Activated CD8-positive, alpha-beta memory T cell treated with anti-CD3 and anti-CD28 coated beads for 24 hours (primary cell): ENCODE measurements at places on chromosomes 4 and X.

DNA sequence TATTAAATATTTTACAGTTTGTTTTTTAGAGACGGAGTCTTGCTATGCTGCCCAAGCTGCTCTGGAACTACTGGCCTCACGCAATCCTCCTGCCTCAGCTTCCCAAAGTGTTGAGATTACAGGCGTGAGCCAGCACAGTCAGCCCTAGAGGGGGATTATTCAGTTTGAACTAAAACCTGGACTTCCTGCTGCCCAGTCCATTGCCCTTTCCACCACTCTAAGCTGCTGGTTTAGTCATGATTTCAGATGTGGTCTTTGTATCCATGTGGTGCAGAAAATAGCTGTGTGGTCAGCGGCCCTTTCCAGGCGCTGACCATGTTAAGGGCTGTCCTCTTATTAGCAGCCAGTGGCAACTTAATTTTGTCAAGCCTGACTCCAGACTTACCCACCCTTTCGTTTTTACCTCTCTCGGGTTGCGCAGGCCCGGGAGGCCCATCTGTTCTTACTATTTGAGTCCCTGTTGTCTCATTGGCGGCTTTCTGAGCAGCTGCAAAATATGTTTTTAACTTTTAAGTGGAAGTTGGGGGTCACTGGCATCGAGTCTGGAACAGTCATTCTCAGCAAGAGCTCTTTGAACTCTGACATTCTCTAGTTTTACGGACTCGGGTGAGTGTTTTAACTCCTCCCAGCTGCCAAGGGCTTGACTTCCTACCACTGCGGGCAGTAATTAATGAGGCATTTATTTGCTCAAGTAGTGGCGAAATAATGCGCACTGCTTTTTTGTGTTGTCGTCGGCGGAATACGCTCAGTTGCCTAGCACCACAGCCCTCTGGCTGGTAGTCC is 773 bp upstream of the VMA21 start:
- DNase-seq: no peak

- DNase-seq: no peak
These were observed 290.4 kb downstream of the NR3C2 start for GRCh38 chr4:148151806-148152205.

DNA sequence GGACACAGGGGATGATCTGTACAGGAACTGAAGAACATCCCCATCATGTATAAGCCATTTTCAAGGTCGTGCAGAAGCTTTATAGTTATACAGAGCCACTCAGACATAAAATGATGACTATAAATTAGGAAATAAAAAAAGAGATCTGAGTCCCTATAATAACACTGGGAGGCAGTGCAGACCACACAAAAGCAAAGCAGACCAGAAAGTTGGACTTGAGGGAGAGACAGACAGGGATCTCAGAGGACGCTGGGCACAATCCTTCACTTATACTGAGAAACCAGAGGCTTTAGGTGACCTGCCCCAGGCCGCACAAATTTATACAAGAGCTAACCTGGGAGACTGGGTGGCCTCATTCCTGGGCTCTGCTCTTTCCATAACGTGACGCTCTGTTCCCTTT is 70.5 kb downstream of the HADH start:
- no peak for DNase-seq

- no peak for DNase-seq
These were observed 109.8 kb upstream of the HPGD start for GRCh38 chr4:174631901-174632758.

- peak; percentile 74 for DNase-seq
These were observed 63.7 kb downstream of the ZFYVE28 start for GRCh38 chr4:2354760-2355159.

GRCh38 chrX:145041486-145041885 is 205.8 kb upstream of the SPANXN1 start:
- DNase-seq: no peak

DNA sequence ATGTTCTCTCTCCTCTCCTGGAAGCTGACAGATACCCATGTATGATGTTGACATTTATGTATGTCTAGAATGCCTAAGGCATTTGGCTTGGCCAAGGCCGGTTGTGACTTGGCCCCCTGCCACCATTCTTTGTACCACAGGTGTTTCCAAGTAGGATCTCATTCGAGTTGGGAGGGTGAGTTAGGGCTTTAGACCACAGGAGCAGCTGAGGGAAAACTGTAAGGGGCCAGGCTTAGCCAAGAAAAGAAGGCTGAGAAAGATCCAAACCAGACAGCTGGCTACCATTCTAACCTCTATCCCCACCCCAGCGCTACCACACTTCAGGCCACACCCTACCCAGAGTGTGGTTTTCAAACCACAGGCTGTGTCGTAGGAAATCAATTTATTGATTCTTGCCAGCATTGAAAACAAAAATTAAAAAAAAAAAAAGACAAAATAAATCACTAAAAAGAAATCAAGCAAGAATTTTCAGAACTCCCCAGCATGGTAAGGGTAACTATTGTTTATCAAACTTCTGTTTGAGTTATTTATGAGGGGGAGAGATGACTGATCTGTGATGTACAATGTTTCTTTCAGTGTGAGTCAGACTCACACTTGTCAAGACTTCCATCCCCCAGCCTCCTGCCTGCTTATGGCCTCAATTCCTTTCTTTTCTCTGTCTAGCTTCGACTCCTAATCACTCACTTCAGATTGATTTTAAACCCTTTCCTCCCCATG is 9.9 kb downstream of the TMSB4X start:
- peak; percentile 81 for DNase-seq

DNA sequence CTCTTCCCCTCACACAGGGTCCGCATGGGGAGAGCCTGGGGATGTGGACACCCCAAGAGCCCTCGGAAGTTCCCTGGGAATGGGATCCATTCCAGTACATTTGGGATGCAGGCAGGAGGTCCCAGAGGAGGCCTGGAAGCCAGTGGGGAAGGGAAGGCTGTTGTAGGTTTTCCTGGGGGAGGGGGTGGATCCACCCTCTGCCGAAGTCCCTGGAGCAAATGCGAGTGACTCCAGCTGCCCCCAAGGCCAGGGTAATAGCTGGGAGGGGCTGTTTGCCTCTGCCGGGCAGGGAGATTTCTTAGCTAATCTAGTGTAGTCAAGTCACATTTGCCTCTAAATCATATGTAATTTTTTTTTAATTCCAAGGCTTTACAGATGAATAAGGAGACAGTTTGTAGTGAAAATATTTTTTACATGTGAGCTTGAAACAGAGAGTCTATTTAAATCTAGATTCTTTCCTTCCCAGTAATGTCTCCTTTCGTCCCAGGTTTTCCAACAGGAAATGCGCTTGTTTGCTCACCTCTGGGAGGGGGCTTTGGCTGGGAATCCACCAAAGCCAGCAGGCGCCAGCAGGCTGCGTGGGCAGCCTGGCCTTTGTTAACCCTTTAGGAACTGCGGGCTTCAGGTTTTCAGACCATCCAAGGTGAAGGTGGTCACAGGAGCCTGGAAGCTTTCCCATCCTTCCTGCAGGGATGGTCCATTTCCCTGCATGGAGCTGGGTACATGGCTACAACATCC is 26.8 kb downstream of the SH3TC1 start:
- DNase-seq: no peak

DNA sequence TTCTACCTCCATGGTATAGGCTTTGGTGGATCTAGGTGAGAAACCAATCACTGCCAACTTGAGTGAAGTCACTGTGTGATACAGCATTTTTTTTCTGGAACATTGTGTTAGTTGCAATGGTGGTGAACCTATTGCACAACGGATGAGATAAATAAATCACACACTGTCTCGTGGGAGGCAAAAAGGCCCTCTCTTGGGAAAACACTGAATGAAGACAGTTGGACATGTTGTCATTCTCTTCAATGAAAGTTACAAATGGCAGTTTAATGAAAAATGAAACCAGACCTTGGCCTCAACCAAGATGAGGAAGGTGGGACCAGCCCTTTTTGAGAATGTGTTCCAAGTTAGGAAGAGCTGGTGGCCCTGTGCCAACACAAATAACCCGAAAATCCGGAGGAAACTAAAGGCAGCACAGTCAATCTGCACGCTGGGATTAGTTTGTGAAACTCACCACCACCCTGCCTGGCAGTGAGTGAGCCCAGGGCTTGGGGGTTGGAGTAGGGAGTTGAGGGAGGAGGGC is 5.4 kb upstream of the ADGRG2 start:
- DNase-seq: no peak

DNA sequence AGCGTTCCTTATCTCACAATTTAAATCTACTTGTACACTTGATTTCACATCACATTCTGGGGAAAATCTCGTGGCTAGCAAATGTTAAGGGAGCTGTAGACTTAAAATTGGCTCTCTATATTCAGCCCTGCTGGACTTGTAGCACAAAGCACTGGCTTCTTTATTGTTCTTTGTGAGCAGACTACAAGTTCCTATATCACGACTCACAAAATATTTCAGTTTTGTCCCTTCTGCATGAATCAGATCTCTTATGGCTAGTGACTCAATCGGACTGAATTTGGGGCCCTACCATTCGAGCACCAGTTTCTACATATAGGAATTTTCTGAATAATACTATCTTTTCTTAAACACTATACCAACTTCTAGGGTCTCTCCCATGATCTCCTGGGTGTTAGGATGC is 390.1 kb downstream of the ADAM29 start:
- DNase-seq: no peak

DNA sequence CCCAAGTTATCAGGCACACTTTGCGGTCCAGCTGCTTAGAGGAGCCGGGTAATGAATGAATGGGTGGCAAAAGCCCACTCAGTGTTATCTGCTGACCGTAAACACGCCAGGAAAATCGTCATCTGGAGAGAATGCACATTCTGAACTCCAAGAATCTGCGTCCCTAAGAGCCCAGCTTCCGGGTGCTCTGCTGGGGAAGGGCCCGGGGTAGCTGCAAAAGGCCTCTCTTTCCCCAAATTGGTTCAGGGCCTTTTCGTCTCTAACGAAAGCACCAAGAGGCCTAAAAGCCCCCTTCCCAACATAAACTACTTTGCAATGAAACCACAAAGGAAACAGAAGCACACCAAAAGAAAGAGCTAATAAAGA is 1.6 kb upstream of the SFRP2 start:
- DNase-seq: no peak

DNA sequence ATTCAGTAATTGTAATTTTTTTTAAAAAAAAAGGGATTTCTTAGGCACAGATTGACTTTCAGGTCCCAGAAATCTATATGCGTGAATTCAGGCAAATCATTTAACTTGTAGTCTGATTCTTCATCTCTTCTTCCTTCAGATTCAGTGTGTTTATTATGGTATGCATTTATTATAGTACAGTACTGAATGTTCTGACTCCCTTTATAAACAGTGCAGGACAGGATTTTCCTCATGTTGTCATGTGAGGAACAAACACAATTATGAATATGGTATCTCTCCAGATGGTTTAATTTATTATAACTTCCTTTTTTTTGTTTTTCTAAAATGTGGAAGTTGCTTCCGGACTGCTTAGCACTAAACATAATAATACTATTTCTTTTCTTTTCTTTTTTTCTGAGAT is 54.2 kb downstream of the RPS3A start:
- DNase-seq: no peak

- DNase-seq: no peak
These were observed 89.0 kb upstream of the SFRP2 start for GRCh38 chr4:153877898-153878297.

DNA sequence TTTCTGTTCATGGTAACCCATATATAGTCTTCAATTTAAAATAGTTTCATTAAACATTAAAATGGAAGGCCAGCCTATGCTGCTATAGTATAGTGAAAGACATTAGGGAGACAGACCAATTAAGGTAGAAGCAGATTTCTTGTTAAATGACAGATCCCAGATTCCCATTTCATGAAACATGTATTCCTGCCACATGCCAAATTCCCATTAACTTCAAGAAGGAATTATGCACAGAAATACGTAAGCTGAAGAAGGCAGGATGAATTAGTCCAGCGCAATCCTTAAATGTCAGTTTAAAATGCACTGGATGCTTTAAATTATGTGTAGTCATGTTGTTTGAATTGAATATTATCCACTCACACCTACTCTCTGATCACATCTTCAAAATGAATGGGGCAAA is 424.9 kb downstream of the SH2D1A start:
- no peak for DNase-seq

- no peak for DNase-seq
These were observed 184.4 kb upstream of the CASK start for GRCh38 chrX:42107495-42108488.
